ENCODE measurements at places on chromosomes 2 and 18.

GRCh38 chr18:56060967-56061541 lies 473.1 kb upstream of the TCF4 start:
- DNase-seq = no peak

DNA sequence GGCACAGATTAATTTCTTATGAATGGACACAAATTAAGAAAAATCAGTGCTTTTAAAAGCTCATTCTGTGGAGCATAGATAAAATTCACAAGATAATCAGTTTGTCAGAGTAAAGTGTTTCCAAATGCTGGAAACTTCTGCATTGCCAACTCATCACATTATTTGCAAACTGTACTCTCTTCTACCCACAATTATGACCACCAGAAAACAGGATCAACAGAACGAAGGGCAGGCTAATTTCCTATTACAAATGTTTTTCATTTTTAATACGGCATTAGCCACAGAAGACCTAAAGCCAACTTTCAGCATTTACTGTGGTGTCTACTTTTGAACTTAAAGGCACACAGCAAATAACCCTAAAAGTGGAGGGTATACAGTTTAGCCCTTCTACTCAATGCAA lies 6.0 kb downstream of the IRS1 start:
- no peak for DNase-seq

GRCh38 chr2:173286153-173286809 lies 68.4 kb upstream of the CDCA7 start:
- DNase-seq = no peak

GRCh38 chr2:217438821-217439220 lies 564.0 kb downstream of the TNS1 start:
- DNase-seq = no peak

- DNase-seq = peak; percentile 59
Observed at GRCh38 chr18:75208155-75208835, 644 bp downstream of the PTGR3 start.

DNA sequence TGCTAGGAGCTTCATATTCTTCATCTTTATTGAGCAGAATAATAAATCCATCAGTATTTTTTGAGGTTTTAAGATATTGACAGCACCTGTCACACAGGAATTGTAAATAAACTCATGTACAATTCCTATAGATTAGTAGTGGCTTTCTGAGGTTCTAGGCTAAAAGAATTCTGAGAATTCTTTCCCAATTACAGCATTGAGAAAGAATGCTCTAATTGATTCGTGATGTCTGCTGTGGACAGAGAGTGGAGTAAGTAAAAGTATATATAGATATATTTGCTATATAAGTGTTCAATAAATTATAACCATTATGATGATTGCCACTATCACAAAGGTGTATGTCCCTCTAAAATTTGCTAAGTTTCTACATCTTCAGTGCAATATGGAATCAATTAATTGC lies 186.5 kb upstream of the NRP2 start:
- DNase-seq = peak; percentile 74

DNA sequence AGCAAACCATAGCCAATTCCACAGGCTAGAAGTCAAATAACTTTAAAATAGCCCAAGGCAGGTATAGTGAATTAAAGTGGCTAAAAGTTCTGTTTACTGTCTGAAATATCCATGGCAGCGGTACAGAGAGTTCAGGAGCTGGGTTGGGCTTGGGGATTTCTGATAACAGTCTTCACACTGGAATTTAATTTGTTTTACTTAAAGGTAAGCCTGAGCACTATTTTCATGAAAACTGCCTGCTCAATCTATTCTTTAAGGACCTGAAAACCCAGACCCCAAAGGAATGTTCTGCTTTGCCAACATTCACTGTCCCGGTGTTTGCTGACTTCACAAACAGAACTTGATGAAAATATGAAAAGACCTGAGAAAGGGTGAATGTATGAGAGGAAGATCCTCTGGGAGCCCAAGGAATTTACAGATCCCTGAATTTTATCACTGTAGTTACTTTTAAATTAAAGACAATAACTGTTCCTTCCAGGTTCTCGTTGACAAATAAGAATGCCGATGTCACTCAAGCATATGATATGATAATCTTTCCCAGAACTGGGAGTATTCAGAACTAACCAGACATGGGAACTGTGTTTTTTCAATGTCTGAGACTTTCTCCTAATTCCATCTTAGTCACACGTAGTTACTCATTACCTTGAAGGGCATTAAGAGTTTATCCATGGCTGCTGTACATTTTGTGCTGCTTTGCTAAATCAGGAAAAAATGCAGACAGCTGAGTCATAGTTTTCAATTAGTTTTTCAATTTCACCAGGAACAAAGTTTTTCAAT lies 28.3 kb upstream of the ITGB6 start:
- peak; percentile 89 for DNase-seq

- DNase-seq = no peak
Observed at GRCh38 chr18:12029786-12030584, 48.7 kb downstream of the IMPA2 start.

GRCh38 chr2:46849721-46850556 lies 65.7 kb downstream of the MCFD2 start:
- peak; percentile 57 for DNase-seq

- peak; percentile 97 for DNase-seq
Observed at GRCh38 chr2:215728504-215729065, 284.8 kb downstream of the MREG start.

- DNase-seq = no peak
Observed at GRCh38 chr2:200193791-200194190, 112.7 kb upstream of the SPATS2L start.

GRCh38 chr2:208827549-208828221 lies 421.1 kb downstream of the PTH2R start:
- no peak for DNase-seq

DNA sequence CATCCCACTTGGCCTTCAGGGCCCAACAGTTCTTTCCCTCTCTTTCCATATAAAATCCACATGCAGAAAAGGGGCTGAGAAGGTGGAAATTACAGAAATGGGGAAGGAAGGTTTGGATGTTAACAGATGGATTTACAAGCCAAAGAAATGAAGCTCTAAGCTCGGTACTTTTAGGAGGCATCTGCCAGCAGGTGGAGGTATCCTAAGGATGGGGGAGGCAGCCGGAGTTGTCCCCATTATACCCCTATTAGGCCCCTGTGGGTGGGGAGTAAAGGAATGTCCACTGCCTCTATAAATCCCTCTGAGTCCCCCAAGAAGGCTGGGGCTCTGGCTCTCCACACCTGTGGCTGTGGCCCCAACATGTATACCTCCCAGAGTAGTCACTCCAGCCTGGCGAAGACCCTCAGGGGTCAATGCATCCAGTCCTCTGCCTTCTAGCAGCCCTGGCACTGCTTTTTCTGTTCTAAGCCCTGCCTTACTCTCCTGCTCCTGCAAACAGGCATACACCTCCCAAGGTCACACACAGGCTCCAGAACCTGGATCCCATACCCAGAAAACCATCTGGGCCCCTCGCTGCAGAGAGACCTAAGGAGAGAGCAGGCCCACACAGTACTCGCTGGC lies 1.2 kb downstream of the FBXO41 start:
- no peak for DNase-seq

- DNase-seq = no peak
Observed at GRCh38 chr2:144281476-144281875, 238.4 kb downstream of the ZEB2 start.

- no peak for DNase-seq
Observed at GRCh38 chr2:233399306-233400225, 45.3 kb downstream of the DGKD start.

DNA sequence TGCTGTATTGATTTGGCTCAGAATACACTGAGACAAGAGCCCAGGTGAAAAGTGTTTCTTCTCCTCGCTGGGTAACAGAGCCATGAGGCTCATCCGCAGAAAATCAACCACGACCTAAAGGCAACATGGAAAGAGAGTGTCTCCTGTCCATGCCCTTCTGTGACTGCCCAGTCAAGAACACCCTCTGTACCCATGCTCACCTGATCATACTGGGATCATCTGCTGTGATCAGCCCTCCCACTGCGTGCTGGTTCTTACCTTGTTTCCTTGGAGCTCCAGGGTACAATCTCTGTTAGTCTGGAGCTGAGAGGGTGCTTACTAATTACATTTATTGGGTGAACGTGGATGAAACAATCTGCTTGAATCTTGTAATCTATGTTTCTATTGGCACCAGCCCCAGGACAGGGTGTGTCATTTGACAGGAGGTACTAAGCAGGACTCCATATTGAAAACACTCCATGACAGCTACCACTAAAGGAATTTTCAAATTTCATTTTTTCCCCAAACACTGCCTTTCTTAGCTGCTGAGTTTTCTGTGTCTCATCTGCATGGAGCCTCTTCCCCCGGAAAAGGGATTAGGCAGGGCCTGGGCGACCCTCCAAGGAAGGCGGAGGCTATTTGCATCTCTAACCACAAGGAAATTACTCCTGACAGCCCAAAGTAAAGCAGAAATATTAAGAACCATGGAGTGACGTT lies 39.7 kb upstream of the GRP start:
- DNase-seq = peak; percentile 90

GRCh38 chr2:644871-645270 lies 32.3 kb downstream of the TMEM18 start:
- no peak for DNase-seq

- peak; percentile 81 for DNase-seq
Observed at GRCh38 chr2:37500031-37500430, 155.6 kb downstream of the QPCT start.

DNA sequence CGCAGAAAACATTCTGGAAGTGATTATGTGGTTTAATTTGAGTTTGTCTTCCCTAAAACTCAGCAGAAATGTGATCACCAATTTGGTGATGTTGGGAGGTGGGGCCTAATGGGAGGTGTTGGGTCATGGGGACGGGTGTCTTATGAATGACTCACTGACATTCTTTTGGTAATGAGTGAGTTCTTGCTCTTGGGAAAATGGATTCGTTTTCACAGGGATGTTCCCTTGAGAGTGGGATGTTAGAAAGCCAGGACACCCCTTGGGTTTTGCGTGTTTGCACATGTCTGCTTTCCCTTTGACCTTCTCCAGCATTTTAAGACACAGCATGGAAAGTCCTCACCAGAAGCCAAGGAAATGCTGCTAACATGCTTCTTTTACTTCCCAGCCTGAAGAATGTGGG lies 321.5 kb upstream of the NT5C1B start:
- peak; percentile 97 for DNase-seq

DNA sequence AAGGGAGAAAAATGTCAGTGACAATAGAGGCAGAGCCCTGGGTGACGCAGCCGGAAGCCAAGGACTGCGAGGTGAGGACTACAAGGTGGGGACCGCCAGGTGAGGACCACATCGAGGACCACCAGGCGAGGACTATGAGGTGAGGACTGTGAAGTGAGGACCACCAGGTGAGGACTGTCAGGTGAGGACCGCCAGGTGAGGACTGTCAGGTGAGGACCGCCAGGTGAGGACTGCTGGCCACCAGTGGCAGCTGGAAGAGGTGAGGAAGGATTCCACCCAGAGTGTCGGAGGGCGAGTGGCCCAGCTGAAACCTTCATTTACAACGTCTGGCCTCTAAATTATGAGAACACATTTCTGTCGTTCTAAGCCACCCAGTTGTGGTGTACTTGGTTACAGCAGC lies 41.6 kb downstream of the CYB5A start:
- no peak for DNase-seq

DNA sequence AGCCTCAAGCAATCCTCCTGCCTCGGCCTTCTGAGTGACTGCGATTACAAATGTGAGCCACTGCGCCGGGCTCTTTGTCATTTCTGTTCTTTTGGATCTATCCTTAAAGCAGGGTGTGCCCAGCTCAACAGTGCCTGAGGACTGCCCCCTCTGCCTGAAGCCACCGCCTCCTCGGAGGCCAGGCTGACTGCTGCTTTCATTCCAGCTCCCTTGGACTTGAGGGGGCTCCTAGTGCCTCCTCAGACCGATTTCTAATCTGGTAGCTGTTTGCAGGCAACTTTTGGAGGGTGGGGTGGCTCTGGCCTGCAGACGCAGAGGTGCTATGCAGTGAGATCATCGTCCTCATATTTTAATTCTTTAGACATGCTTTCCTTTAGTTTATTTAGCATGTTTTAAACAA lies 35.9 kb upstream of the KLF11 start:
- DNase-seq = no peak

- no peak for DNase-seq
Observed at GRCh38 chr2:42224422-42225067, 55.4 kb downstream of the EML4 start.

DNA sequence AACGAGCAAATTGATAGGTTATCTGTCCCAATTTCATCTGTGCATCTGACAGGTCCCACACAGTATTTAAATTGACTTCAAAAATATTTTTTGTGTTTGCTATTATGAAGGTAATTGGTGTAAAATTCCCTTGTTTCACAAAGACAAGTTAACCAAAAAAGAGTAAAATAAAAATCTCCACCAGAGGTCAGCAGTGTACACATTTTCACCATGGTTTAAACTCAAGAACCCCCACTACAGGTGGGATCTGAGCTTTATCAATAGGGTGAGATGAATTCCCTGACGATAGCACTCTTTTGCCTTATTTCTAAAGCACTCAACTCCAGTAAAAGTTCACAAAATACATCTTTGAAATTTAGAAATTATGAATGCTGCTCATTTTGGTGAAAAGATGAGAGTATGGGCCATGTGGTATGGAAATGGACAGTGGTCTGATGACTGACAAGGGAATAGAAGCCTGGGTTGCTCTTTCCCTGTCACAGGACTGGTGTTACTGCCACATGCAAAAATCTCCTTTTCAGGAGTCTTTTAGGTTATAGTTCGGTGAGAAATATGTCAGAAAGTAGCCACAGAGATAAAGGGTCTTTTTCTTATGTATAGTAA lies 68.0 kb downstream of the SERPINB8 start:
- peak; percentile 22 for DNase-seq

DNA sequence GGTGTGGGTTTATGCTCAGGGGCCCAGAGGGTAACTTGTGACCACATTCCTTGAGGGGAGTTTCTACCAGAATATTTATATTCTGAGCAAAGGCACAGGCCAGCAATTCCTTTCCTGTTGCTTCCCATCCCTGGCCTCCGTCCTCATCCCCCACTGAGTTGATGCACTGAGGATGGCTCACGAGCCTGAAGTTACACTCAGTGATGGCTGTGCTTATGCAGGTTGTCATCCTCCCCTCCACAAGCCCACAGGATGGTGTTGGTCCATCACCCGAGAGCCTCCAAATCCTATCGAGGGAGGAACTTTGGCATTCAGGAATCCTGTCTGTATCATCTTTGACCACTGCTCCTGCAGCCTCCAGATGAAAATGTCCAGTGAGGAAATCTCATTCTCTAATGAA lies 28.4 kb upstream of the FHOD3 start:
- no peak for DNase-seq

GRCh38 chr2:201969938-201970785 lies 63.5 kb upstream of the FZD7 start:
- DNase-seq = peak; percentile 96

GRCh38 chr2:31066086-31066485 lies 72.2 kb downstream of the GALNT14 start:
- DNase-seq = no peak

GRCh38 chr2:217993138-217993537 lies 9.7 kb downstream of the TNS1 start:
- no peak for DNase-seq

GRCh38 chr2:2188344-2188920 lies 142.6 kb downstream of the MYT1L start:
- no peak for DNase-seq

DNA sequence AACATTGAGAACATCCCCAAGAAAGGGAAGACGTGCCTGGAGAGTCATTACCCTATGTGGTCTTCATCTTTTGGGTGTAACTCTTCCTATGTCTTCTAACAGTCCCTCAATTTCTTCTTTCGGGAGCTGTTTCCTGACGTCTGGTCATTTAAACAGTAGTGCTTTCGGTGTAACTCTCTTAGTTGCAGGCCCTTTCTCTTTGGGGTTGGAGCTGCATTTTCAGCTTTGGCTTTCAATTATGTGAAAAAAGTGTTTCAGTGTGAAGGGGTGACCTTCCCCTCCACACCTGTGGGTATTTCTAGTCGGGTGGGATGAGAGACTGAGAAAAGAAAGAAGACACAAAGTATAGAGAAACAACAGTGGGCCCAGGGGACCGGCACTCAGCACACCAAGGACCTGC lies 105.9 kb downstream of the CERS6 start:
- no peak for DNase-seq
